ENCODE measurements at places on chromosomes 11 and 22.

DNA sequence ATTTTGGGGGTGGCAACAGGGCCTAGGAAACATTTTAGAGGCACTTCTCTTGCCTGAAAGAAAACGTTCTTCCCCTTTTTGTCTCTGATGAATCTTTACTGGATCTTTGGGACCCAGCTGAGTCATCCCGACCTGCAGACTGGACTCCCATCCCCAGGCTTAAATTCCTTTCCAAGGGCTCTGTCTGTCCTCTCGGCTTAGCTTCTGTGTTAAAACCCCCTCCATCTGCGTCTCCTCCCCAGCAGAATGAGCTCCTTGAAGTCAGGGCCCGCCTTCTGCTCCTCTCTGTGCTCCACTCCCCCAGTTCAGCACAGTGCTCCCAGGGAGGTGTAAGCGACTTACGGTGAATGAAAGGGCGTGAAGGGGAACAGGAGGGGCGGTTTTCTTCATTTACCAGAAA lies 895 bp upstream of the DAGLA start:
- DNase-seq = no peak

DNA sequence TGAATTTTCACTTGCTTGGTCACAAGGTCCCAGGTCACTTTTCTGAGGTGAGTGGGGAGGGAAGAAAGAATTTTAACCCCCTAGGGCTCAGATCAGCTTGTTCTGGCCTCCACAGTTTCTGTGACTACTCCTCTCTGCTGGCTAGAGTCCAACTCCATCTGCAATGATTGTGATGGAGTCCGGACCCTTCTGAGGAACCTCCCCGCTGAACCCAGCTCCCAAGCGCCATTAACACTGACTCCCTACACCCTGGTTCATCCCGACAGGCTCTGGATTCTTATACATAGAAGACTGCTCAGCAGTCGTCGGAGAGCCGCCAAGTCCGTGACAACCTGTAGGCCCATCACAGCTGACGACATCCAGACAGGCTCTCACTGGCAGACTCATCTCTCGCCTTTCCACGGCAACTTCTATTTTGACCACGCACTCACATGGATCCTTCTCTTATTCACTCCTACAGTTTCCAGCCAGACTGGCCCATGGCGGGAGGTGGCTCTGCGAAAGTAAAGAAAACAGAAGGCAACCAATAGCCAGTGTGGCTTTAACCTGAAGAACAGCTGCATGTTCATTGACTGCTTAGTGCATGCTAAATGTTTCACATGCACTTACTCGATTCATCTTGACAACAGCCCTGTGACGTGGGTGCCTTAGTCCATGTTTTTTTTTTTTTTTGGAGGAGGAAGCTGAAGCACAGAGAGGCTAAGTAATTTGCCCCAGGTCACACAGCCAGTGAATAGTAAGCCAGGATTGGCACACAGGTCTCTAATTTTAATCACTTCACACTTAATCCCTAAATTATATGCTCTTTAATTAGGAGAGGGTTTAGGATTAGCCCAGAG lies 68.0 kb upstream of the PRDM11 start:
- no peak for DNase-seq

DNA sequence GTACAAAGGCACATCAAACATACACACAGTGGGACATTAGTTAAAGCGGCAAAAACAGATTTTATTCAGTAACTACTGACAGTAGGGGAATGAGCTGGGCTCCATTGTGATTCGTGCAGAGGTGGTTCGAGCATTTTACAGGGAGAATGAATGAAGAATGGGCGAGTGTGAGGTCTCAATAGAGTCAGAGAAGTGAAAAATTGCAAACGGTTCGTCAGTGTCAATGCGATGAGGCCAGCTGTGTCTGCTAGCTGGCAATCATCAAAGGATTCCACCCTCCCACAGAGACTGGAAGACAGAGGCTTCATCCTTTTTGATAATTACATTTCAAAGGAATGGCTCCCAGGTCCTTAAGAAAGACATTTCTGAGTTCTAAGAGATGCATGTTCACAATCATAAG lies 17.4 kb downstream of the OR4D9 start:
- no peak for DNase-seq

- DNase-seq = no peak
Measured at GRCh38 chr22:47408409-47408808, 646.0 kb downstream of the TBC1D22A start.

DNA sequence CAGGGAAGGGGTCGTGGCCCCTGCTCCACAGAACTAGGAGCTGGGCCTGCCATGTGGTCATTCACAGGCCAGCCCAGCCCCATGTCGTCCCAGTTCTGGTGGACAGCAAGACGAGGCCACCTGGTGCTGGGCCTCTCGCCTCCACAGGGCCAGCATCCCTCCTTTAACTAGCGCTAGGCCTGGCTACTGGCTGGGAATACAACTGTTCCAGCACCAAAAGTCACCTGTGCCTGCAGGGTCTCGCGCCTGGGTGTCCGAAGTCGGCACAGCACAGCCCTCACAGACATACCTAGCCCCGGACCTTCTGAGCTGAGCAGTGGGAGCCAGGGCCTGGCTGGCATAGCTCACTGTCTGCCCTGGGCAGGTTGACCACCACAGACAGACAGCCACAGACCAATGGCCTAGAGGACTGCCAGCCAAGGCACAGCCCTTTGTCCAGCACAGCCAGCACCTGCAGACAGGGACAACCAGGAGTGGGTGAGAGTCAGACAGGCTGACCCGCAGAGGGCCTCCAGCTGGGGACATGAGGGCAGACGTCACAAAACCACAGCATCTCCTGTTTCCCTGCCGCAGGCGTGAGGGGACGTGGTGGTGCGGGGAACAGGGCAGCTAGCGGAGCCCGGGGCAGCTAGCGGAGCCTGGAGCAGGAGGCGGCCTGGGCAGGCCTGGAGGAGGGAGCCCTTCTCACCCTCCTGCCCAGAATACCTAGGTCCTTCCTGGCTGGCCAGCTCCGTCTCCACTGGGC lies 27.2 kb upstream of the TH start:
- no peak for DNase-seq

- no peak for DNase-seq
Measured at GRCh38 chr11:115759622-115760460, 255.6 kb upstream of the CADM1 start.

- DNase-seq = no peak
Measured at GRCh38 chr11:117185736-117186430, 7.3 kb downstream of the SIDT2 start.

DNA sequence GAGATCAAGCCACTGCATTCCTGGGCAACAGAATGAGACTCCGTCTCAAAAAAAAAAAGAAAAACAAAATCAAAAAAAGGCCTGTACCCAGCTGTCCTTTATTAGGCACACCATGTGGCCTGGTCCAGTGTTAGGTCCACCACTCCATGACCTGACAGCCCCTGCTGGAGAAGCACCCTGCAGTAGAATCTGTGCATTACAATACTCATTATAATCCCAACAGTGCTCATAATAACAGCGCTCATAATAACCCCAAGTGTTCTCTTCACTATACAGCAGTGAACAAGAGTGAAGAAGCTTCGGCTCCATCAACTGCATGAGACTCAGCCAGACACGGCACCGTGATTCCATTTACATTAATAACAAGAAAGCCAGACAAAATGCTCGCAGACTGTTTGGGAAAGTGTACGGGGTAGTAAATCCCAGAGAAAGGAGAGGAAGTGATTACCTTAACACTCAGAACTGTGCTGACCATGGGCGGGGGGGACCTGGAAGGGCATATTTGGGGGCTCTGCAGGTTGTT lies 8.9 kb upstream of the EHD1 start:
- no peak for DNase-seq

DNA sequence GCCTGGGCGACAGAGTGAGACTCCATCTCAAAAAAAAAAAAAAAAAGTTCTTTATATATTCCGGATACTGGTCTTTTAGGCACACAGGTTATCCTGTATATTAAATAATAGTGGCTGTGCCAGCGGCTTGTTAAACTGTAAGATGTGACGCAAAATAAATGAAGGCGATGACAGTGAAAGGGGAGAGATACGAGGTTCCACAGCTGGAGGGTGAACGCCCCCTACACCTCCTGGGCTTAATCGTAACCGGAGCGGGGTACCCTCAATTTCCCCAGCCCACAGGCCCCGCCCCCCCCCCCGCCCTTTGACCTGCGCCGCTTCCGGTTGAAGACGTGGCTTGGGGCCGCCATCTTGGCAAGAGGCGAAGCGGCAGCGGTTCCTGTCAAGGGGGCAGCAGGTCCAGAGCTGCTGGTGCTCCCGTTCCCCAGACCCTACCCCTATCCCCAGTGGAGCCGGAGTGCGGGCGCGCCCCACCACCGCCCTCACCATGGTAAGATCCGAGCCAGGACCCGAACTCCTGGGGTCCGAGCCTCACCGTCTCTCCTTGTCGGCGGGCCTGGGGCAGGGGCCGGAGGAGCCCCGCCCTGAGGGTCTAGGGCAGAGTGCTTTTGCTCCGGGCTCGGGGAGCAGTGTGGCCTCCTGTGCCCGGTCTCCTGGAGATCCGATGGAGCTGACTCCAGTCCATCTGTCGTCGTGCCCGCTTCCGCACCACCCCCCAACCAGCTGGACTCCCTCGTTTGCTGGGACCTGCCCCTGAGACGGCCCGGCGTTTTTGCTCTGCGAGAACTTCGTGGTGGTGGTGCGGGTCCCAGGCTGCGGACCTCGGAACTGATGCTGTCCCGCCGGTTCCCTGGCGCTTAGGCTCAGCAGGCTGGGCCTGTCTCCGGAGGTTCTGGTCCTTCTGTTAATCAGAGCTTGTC lies at the start of gene ARCN1:
Gene ARCN1 (plus strand): TSS at position 349 of the 920 bp plus-strand sequence. CDS start 139 bp downstream, at position 488.
- DNase-seq = peak; percentile 29

- DNase-seq = no peak
Measured at GRCh38 chr22:38081941-38082828, 1.8 kb downstream of the SLC16A8 start.

GRCh38 chr11:76325185-76325584 lies 55.7 kb downstream of the THAP12 start:
- DNase-seq = no peak

DNA sequence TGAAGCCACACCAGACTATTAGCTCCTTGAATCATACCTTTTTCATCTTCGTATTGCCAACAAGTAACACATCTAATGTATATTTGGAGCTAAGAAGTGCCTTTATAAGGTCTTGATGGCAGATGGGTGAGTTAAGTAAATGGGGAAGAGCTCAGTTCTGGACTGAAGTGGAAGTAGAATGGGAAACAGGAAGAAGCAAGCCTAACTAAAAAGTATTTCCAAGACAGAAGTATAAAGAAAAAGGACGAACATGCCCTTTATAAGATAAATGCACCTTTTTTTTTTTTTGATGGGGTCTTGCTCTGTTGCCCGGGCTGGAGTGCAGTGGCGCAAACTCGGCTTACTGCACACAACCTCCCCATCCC lies 14.5 kb downstream of the CRTAM start:
- no peak for DNase-seq

DNA sequence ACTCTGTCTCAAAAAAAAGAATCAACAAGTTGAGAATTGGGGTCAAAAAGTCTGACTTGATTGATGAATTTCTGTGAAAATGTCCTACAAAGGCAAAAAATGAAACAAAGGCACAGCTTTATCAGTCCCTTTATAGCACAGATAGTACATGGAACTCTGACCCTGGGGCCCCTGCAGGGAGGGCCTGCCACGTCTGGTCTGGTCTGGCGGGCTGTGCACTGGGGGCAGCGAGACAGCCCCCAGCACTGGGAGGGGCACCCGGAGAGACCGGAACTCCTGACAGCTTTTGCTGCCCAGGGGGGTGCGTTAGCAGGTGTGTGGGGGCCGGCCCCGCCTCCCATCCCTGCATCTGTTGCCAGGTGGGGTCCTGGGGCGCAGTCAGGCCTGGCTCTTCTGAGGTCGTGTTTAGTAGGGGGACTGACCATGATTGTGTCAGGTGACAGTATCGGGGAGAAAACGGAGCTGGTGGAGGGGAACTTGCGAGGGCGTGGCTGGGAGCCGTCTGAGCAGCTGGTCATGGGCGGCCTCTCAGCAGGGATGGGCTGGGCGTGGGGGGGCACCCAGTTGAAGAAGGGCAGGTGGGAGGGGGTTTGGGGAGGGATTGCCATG lies 51.7 kb downstream of the GRAMD4 start:
- DNase-seq = no peak

Data from cerebellar nuclear complex (tissue), 1 donor.